ENCODE measurements at places on chromosomes 1 and 21.

DNA sequence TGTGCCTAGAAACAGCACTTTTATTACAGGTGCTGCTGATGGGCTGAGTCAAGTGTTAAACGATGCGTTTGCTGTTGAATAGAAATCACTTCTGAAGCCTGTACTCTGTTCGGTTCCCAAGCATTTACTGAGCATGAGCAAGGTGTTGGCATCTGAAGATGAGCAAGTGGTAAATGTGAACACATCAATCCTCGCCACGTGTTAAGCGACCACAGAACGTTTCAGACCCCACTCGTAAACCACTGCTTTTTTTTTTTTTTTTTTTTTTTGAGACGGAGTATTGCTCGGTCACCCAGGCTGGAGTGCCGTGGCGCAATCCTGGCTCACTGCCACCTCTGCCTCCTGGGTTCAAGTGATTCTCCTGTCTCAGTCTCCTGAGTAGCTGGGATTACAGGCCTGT lies 241.2 kb downstream of the SETD4 start:
- DNase-seq, result no peak

DNA sequence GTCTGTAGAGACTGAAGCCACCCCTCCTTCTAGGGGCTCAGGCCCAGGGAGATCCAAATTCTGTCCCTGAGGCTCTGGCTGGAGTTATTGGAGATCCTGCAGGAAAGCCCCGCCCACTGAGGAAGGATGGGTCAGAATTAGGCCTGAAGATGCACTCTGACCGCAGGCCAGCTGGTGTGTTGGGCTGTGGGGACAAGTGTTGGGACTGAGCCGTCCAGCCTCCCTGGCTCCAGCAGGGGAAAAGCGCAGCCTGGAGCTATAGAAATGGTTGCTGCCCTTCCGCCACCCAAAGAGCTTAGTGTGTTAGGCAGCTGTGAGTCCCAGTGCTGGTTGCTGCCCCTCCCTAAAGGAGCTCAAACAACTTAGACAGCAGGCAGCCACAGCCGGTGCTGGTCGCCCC lies 33.0 kb upstream of the PRRX1 start:
- no peak for DNase-seq

DNA sequence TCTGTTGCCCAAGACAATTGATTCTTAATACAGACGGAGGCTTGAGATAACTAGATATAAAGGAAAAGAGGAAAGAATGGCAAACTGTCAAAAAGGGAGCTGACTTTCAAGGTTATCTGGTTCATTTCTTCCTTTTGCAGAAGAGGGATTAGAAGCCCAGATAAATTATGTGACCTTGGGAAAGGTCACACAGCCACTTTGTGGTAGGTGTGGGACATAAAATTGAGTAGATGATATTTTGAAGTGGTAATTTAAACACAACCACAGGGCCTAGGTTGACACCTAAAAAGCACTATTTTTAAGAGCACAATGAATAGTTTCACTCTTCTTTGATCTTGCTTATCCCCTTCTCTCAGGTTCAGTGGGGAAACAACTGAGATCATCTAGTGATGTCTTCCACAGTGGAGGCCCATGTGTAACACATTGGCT lies 16.9 kb upstream of the KIAA0040 start:
- DNase-seq, result no peak

DNA sequence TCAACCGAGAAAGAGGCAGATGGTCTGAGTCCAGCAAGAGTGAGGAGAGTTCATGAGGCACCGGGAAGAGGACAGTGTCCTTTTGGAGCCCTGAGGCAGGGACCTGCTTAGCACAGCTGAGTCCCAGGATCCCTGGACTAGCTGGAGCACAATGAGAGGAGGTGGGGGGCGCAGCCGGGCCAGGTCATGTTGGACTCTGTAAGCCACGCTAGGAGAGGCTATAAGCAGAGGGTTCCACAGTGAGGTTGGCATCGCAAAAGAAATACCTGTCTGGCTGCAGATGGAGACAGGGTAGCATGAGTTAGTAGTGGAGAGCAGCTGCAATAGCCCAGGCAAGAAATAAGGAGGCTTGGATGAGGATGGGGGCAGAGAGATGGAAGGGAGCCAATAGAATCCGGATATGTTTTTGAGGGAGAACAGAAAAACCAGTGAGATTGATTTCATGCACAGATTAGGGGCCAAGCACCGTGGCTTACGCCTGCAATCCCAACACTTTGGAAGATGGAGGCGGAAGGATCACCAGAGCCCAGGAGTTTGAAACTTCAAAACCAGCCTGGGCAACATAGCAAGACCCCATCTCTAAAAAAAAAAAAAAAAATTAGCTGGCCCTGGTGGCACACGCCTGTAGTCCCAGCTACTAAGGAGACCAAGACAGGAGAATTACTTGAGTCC lies 98.2 kb downstream of the DHRS3 start:
- no peak for DNase-seq

GRCh38 chr1:117820694-117821381 lies 108.6 kb downstream of the GDAP2 start:
- DNase-seq, result no peak

DNA sequence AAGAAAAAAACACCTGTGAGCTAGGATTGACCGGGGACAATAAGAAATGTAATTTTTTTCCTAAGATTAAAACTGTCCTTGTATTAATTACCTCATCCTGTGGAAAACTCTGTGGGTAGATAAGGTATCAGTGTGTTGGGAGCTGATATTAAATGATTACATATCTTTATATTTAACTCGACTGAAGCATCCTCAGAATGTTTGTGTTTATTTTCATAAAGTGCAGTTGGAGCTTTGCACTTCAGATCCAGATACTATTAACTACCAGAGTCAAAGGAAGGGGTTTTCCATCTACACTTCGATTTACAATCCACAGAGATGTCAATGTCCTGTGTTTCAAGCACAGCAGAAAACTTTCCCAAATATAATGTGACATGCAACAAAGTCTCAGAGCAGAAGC lies 164.5 kb downstream of the NR5A2 start:
- DNase-seq, result no peak

All from astrocyte of the cerebellum (primary cell).